Endothelial cell (in vitro differentiated cells): ENCODE measurements at places on chromosomes 5 and 9. TPM values are rescaled to one million over a fixed set of nuclear protein-coding genes. Genes with fewer than 3 reads are reported as not detected.

DNA sequence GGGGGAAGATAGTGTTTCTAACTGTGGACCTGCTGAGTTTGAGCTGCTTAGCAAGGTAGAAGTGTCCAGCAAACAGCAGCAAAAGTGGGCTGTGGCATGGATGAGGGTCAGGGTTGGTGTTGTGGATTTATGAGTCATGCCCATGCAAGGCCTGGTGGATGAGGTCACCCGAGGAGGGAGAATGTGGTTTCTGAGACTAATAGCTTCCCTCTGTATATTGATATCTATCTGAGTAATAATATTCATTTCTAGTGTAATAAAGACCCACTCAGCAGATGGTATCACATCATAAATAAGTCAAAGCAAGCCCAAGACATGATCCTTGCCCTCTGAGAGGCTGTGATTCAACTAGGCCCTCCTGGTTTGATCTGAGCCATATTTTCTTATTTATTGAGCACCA lies 597.8 kb upstream of the CLINT1 start:
- H3K27ac ChIP-seq, result no peak overlapping the region
- no peaks in the 10 kb centered on the region for H3K4me1 ChIP-seq
- DNase-seq, result no peak
- no peaks in the 10 kb centered on the region for H3K27me3 ChIP-seq
- no peaks in the 10 kb centered on the region for H3K36me3 ChIP-seq
- no peak overlapping the region for H3K4me3 ChIP-seq

DNA sequence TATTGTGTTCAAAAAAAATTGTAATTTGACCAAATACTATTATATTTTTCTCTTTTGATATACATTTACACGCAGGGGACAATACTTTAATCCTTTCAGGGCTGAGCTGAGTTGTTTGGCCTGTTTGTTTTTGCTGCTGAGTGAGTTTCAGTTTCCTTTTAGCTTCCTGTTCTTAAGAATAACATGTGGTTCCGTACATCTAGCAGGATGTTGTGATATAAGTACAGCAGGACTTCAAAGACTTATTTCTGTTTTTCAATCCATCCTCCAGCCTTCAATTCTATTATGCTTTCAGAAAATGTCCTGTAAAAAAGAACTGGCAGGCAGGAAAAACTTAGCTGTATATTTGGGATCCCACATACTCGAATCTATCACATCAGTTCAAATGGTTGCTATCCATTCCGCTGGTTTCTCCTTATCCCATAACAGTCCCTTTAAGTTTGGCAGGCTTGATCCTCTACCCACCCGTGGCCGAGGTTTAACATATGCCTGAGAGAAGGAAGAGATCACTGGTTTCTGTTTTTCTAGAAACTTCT lies 1037.3 kb upstream of the ACO1 start:
- H3K36me3 ChIP-seq, result no peaks in the 10 kb centered on the region
- DNase-seq, result peak; percentile 10
- H3K4me3 ChIP-seq, result no peak overlapping the region
- H3K4me1 ChIP-seq, result peaks cover 27% of the 10 kb centered on the region
- peak overlapping the region; percentile 98 for H3K27ac ChIP-seq
- H3K27me3 ChIP-seq, result no peaks in the 10 kb centered on the region

TLE1 gene
- 79.4 TPM for total RNA-seq

MACIR gene
- 9.2 TPM for total RNA-seq

ANKRD55 gene
- not detected for total RNA-seq

DNA sequence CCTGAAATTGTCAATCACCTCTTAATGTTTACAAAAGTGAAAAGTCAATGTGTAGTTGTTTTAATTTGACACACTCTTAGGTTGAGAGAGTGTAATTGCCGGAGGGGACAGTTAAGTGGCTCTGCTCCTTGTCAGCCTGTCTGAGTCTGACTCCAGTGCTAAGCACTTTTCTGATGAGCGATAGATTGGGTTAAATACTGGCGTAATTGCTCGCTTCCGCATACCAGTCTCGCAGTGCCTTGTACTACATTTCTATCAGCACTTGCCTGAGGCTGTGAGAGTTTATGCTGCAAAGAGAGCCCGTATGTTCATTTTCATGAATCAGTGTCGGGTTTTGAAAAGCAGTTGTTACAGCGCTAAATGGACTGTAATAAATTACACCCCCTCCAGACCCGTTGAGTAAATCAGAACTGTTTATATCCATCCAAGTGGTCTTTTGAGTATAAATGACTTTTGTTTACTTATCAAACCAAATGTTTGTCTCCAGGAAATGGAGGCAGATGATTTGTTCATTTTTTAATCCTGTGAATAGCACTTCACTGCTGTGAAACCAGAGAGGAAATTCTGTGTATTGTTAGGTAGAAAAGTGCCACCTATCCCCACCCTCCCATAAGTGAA lies 41.0 kb upstream of the DMRT3 start:
- H3K4me1 ChIP-seq, result no peaks in the 10 kb centered on the region
- H3K4me3 ChIP-seq, result no peak overlapping the region
- DNase-seq, result no peak
- H3K36me3 ChIP-seq, result no peaks in the 10 kb centered on the region

DNA sequence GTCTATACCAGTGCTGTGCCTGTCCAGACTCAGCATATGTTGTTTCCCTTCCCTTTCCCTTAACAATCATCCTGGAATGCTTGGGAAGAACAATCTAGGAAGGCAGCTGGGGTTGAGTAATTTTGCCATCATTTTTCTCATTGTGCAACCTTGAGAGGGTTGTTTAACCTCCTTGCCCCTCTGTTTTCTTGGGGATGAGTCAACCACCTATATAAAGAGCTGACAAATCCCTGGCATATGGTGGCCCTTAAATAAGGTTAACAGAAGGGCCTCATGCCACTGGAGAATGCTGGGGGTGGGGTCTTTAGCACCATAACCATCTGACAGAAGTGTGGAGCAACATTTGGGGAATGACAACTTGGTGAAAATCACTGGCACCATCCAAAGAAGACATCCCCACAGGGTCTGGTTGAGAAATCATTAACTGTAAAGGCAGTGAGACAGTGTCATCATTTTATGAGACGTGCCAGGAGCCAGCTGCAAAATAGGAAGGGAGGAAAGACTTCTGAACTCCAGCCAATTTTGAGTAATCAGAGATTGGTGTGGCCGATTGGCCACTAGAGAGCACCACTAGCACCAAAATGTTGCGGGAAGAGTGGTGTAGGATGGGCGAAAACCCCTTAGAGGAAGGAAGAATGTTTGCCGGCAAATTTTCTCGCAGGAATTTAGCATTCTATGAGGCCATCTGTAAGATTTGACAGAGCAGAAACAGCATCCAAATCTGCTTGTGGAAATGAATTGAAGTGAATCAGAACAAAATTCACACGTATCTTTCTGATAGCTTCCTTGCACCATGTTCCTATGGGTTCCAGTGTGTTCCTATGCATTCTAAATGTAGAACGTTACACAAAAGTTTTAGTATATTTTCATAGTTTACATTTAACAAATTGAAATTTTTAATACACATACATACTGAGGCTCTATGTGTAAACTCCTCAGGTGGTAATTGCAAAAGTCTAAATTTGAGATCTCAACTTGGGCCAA lies 113.8 kb downstream of the MSX2 start:
- H3K27me3 ChIP-seq, result peaks cover 3% of the 10 kb centered on the region
- no peaks in the 10 kb centered on the region for H3K36me3 ChIP-seq
- H3K27ac ChIP-seq, result no peak overlapping the region
- DNase-seq, result peak; percentile 6

DNA sequence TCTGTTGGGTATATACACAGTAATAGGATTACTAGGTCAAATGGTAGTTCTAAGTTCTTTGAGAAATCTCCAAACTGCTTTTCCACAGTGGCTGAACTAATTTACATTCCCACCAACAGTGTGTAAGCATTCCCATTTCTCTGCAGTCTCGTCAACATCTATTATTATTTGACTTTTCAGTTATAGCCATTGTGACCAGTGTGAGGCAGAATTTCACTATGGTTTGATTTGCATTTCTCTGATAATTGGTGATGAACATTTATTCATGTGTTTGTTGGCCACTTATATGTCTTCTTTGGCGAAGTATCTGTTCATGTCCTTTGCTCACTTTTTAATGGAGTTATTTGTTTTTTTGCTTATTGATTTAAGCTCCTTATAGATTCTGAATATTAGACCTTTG lies 596.2 kb upstream of the DAB2 start:
- H3K4me1 ChIP-seq, result no peaks in the 10 kb centered on the region
- no peak for DNase-seq
- H3K27me3 ChIP-seq, result no peaks in the 10 kb centered on the region
- H3K4me3 ChIP-seq, result no peak overlapping the region
- no peaks in the 10 kb centered on the region for H3K36me3 ChIP-seq
- H3K27ac ChIP-seq, result no peak overlapping the region

GABRG2 gene
- total RNA-seq, result 0.51 TPM

DNA sequence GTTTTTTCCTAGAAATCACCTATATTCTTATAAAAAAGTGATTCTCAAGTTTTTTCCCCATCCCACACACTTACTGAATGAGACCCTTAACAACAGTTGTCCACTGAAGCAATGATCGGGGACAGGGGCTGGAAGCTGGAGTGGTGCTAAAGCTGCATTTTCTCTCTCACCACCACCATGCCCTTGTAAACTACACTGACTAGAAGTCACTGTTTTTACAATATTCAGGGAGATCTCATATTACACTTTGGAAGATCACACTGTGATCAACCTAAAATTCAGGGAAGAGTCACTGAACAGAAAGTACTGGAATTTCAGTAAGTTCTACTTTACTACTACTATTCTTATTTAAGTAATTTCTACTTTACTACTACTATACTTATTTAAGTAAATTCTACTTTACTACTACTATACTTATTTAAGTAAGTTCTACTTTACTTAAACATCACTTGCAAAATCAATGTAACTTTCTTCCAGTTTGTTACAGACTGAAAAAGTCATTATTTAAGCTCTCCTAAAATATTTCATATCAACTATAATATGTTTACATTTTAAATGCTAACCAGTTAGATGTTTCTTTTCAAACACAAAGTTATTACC lies 164.3 kb downstream of the AGTPBP1 start:
- H3K27ac ChIP-seq, result no peak overlapping the region
- H3K4me3 ChIP-seq, result no peak overlapping the region
- H3K27me3 ChIP-seq, result no peaks in the 10 kb centered on the region
- H3K36me3 ChIP-seq, result peaks cover 10% of the 10 kb centered on the region

- no peaks in the 10 kb centered on the region for H3K36me3 ChIP-seq
- H3K27ac ChIP-seq, result no peak overlapping the region
- peaks cover 2% of the 10 kb centered on the region for H3K27me3 ChIP-seq
- no peak for DNase-seq
- H3K4me3 ChIP-seq, result no peak overlapping the region
These were observed 8.8 kb upstream of the ADRB2 start for GRCh38 chr5:148817606-148818005.

SLC6A18 gene
- not detected for total RNA-seq

SUSD3 gene
- total RNA-seq, result 1.2 TPM

PCDHA9 gene
- total RNA-seq, result 1.7 TPM

DNA sequence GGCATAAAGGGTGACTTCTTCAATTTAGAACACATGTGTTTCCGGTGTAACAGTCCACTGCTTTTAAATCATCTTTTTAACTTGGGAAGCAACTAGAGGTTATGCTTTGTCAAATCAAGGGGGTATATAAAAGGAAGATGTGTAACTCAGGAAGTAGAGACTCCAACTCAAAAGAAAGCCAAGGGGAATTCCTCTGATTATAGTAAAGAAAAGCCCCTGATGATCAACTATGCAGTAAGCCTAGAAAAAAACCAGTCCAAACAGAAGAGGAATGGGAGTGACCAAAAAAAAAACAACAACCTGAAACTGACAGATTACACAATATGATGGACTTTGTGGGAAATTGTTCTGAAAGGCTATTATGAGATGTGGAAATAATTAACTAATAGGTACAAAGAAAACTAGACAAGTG lies 90.3 kb downstream of the AK8 start:
- H3K27me3 ChIP-seq, result peaks cover 2% of the 10 kb centered on the region
- no peak overlapping the region for H3K27ac ChIP-seq
- H3K4me3 ChIP-seq, result no peak overlapping the region
- no peaks in the 10 kb centered on the region for H3K36me3 ChIP-seq
- H3K4me1 ChIP-seq, result peaks cover 11% of the 10 kb centered on the region
